Calu3 (cell line): ENCODE measurements at places on chromosomes 5 and 9.

GRCh38 chr5:34790069-34790468 is 48.9 kb upstream of the TTC23L start:
- DNase-seq, result no peak

DNA sequence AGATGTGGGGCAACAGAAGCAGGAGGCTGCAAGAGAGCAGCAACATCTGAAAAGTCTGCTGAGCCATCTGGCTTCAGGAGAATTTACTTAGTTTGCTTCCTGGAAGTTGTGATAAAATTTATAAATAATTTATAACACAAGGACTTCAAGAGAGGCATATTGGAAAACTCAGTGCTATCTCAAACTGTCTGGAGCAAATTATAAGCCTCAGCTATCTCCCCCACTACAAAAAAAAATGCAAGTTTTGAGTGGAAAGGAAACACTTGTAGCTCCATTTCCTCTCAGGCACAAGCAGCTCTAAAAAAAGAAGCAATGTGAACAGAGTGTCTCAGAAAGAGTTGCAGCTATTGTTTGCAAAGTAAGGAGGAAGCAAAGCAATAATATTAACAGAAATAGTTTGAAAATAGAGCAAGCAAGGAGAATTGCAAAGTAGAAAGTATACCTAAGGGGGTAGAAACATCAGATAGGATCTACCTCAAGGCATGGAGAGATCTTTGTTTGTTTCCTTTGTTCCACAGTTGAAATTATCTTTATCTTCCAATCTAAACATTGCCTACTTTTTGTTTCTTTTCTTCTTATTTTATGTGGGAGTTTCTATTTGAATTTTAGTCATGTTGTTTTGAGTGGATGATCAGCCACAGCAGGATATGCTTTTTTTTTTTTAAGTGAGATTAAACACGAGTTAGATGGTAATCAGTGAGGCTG is 55.9 kb upstream of the IL6ST start:
- DNase-seq, result no peak

GRCh38 chr9:136563646-136564325 is 17.9 kb upstream of the NOTCH1 start:
- no peak for DNase-seq

- peak; percentile 8 for DNase-seq
Measured at GRCh38 chr9:92480986-92481633, 1.2 kb downstream of the ASPN start.

- no peak for DNase-seq
Measured at GRCh38 chr9:93143830-93144530, 9.9 kb upstream of the NINJ1 start.

GRCh38 chr9:115413766-115414382 is 295.9 kb upstream of the TNC start:
- DNase-seq, result no peak

DNA sequence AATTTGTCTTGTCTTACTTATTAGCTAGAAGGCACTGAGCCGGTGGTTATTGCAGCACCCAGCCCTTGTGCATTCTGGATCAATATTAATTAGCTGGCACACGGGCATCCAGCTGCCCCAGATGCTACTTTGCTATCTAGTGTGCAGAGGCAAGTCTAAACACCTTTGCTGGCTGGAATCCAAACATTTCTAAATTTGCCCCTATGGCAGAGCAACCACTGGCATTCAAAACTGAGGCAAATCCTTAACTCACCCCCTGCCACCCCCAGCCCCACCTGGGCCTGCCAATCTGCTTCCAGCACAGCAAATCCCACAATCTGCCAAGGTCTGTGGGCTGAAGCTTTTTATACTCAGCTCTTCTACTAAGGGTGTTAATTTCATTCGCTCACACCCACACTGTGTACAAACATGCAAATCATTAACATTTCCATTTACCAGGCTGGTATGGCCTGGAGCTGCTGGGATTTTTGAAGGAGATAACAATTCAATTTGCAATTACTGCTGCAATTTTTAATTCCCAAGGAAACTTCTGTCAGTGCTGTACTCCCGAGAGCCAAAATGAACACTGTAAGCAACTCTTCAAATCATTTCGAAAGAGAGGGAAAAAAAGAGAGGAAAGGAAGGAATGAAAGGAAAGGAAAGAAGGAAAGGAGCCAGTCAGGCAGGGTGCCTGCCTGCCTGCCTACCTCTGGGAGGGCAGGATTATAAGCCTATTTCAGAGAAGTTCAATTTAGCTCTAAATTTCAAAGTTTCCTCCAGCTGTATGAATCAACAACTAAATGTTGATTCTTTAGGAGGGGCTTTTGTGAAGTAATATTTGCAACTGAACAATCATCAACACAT is 35.5 kb downstream of the RAPGEF1 start:
- DNase-seq, result no peak

- no peak for DNase-seq
Measured at GRCh38 chr5:172680921-172681320, 39.9 kb downstream of the NEURL1B start.

DNA sequence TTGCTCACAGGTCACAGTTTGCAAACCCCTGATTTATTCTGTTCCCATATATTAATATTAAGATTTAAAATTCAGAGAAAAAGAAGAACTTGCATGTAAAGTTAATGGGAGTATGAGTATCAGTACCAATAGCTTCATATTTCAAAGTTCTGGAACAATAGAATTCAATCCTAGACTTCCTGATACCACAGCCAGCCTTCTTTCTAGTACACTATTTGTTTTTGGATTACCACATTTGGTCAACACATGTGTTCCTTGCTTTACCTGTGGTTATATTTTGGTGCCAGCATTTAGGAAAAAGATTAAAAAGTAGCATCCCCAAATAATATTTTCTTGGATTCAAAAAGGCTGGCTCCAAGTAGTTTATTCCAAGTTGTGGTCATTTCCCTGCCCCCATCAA is 49.5 kb downstream of the SPINK5 start:
- DNase-seq, result no peak

DNA sequence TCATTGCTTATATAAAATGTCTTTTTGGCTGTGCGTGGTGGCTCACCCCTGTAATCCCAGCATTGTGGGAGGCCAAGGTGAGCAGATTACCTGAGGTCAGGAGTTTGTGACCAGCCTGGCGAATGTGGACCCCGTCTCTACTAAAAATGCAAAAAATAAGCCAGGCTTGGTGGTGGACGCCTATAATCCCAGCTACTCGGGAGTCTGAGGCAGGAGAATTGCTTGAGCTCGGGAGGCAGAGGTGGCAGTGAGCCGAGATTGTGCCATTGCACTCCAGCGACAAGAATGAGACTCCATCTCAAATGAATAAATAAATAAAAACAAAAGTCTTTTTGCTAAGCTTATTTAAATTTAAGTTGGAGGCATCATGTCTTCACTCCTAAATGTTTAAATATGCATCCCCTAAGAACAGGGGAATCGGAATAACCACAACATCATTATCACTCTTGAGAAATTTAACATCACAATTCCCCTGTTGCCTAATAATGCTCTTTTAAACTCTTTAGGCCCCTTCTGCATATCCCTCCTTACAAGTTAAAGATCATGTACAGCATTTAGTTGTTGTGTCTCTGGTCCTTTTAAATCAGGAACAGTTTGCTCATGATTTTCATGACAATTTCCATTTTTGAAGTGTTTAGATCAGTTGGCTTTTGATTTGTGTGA is 72.8 kb downstream of the ERBIN start:
- DNase-seq, result no peak
